GM10248 (cell line): ENCODE measurements at places on chromosomes 7 and 10.

GRCh38 chr10:124019886-124020797 lies 73.3 kb downstream of the CHST15 start:
- DNase-seq: no peak

DNA sequence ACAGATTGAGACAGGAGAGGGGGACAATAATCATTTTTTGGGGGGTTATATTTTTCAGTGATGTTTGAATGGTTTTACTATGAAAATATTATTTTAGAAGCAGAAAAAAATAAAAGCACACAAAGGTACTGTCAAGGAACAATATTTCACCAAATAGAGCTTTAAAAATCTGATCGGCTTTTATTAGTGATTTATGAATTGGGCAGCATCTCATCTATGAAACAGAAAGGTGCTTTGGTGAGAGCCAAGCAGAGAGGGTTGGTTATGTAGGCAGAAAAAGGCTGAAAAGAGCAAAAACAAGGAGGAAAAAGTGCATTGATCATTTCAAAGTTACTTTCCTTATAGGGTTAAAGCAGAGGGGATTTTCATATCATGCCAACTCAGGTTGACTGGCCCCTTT lies 26.4 kb upstream of the CPA2 start:
- DNase-seq: no peak

DNA sequence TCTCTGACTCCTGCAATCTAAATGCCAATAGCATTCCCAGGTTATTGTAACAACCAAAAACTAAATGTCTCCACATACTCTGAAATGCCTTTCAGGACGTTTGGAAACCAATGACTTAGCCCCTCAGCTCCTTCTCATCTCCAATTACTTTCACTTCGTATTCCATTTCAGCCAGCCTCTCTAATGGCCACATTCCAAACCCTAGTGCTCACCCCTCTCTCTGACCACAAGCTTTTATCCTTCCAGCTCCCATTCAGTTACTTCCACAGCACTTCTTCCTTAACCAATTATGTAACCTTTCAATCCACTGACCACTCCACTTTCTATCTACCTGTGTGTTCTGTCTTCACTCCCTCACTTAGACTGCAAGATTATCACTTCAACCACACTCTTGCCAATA lies 4.3 kb downstream of the NOC3L start:
- DNase-seq: no peak

GRCh38 chr7:106848851-106849442 lies 16.1 kb upstream of the PIK3CG start:
- no peak for DNase-seq

DNA sequence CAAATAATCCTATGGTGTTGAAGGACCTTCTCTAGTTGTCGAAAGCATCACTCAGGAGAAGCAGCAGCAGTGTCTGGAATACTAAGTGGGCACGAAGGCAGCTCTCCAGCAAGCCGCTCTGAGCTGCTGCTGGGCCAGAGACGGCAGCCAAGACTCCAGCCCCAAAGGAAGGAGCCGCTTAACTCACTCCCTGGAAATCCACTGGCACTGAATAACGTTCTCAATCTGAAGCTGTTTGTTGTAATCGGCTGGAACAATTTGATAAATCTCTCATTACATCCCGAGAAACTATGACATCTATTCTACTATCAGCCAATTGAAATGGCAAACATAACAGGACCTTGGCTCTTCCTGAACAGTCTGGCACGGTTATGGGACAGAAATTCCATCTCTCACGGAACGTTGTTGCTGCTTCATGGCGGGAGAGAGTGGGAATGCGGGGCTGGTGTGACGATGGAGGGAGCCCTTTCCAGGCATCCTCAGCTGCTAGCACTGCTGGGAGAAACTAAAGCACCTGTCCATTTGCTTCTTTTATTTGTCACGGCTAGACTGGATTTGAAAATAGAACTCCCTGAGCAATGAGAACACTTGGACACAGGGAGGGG lies 331.5 kb upstream of the RNF32 start:
- no peak for DNase-seq

- DNase-seq: no peak
Measured at GRCh38 chr7:13276977-13277376, 589.5 kb downstream of the ARL4A start.
